Nephron progenitor cell (in vitro differentiated cells): ENCODE measurements at places on chromosomes 6 and 20.

- no peaks in the 10 kb centered on the region for H3K36me3 ChIP-seq
- H3K27ac ChIP-seq: no peak overlapping the region
- no peak overlapping the region for H3K4me3 ChIP-seq
- H3K27me3 ChIP-seq: peaks cover 4% of the 10 kb centered on the region
Measured at GRCh38 chr6:24760210-24760609, 14.5 kb upstream of the GMNN start.

DNA sequence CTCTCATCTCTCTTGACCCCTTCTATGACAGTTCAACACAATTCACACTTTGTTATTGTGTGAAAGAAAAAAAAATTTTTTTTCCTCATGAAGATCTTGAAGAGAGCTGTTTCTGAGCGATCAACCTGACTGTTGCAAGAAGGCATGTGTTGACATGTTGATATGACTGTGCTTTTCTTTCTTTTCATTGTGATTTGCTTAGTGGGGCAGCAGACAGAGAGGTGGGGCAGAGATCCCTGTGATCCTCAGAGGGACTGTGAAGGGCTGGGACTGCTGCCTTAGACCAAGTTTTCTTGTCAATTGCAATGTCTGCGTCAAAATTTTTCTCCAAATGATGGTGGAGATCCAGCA lies 70.8 kb upstream of the IYD start:
- no peak overlapping the region for H3K4me3 ChIP-seq
- peaks cover 16% of the 10 kb centered on the region for H3K36me3 ChIP-seq
- DNase-seq: no peak
- H3K27me3 ChIP-seq: peaks cover 19% of the 10 kb centered on the region

DNA sequence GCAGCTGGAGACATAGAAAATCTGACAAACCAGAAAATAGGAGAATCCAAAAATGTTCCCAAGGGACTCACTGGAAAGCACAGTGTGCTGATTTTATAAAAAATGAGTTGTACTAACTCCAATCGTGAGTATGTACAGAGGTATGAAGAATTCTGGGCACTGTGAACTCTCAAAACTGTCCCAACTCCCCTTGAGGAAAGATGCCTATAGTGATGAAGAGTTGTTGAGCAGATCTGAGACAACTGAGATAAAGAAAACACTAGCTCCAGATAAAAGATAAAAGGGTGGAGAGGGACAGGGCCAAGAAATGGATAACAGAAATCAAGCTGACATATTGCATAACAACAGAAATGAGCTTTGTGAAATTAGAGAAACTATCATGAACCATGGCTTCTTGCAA lies 481.4 kb downstream of the MAFB start:
- H3K4me1 ChIP-seq: peaks cover 29% of the 10 kb centered on the region
- DNase-seq: no peak
- H3K27ac ChIP-seq: no peak overlapping the region
- no peak overlapping the region for H3K4me3 ChIP-seq

- peak overlapping the region; percentile 47 for H3K27ac ChIP-seq
- H3K27me3 ChIP-seq: no peaks in the 10 kb centered on the region
- no peaks in the 10 kb centered on the region for H3K36me3 ChIP-seq
- H3K4me3 ChIP-seq: no peak overlapping the region
- no peaks in the 10 kb centered on the region for H3K4me1 ChIP-seq
- DNase-seq: no peak
Measured at GRCh38 chr6:96162711-96163120, 146.9 kb downstream of the FUT9 start.

DNA sequence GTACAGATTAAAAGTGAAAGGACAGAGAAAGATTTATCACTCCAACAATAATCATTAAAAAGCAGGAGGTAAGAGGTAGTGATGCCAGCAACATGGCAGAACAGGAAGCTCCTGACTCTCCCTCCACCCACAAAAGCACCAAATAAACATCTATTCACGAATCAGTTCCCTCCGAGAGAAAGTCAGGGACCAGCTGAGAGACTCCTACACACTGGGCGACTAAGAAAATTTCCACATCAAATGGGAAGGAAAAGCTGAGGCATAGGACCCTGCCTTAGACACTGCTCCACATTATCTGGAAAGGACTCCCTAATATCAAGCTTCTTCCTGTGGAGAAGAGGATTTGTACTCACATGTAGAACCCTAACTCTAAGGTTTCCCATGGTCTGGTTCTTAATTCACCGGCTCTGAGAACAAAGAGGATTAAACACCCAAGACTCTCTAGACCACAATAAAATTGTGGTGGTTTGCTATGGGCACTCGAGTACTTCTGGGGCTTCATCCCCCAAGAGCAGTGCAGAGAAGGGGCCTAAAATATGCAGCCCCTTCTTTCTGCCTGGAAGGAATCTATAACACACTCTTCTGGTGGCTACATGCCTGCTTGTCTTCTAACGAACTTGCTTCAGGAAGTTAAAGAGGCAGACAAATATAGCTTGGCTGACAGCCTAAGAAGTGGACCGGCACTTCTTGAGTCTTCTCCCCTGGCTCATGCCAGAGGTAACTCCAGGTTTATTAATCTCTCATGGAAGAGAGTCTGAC lies 29.4 kb upstream of the ASF1A start:
- H3K27ac ChIP-seq: no peak overlapping the region
- H3K4me1 ChIP-seq: no peaks in the 10 kb centered on the region
- peaks cover 46% of the 10 kb centered on the region for H3K36me3 ChIP-seq
- DNase-seq: no peak

DNA sequence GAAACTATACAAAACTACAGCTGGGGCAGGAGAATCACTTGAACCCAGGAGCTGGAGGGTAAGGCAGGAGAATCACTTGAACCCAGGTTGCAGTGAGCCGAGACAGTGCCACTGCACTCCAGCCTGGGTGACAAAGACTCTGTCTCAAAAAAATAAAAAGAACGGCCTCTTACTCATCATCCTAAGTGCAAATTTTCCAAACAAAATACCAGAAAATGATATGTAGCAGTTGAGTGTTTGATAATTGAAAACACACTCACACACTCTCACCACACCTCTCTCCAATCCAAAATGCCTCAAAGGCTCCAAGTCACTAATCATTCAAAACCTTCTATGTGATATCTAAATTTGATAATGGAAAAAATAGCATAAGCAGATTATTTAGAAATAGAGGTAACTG lies 198.6 kb upstream of the SHLD1 start:
- no peaks in the 10 kb centered on the region for H3K27me3 ChIP-seq
- H3K4me3 ChIP-seq: no peak overlapping the region
- no peak for DNase-seq
- peaks cover 46% of the 10 kb centered on the region for H3K36me3 ChIP-seq
- H3K27ac ChIP-seq: peak overlapping the region; percentile 64

DNA sequence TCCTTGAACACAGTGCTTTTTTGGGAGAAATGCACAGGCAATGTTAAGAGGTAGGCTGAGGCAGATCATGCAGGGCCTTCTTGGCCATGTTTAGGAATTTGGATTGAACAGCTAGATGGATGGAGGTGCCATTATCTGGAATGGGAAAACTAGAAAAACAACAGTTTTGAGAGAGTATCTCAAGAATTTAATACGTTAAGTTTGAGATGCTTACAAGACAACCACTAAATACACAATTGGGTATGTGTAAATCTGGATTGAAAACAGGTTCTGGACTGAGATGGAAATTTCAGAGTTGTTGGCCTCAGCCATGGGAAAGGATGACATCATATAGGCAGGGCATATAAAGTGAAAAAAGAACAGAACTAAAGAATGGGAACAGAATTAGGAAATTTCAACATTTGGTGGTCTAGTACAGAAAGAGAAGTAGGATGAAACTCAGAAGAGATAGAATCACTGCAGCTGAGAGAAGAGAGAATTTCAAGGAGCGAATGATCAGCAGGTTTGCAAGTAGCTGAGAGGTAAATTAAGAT lies 37.1 kb downstream of the NCOA7 start:
- H3K27ac ChIP-seq: no peak overlapping the region
- no peak for DNase-seq
- peaks cover 2% of the 10 kb centered on the region for H3K4me1 ChIP-seq
- H3K36me3 ChIP-seq: peaks cover 5% of the 10 kb centered on the region
- no peak overlapping the region for H3K4me3 ChIP-seq

- peaks cover 3% of the 10 kb centered on the region for H3K27me3 ChIP-seq
- peaks cover 9% of the 10 kb centered on the region for H3K4me1 ChIP-seq
- H3K27ac ChIP-seq: peak overlapping the region; percentile 25
Measured at GRCh38 chr6:150905769-150906168, 40.3 kb downstream of the MTHFD1L start.

DNA sequence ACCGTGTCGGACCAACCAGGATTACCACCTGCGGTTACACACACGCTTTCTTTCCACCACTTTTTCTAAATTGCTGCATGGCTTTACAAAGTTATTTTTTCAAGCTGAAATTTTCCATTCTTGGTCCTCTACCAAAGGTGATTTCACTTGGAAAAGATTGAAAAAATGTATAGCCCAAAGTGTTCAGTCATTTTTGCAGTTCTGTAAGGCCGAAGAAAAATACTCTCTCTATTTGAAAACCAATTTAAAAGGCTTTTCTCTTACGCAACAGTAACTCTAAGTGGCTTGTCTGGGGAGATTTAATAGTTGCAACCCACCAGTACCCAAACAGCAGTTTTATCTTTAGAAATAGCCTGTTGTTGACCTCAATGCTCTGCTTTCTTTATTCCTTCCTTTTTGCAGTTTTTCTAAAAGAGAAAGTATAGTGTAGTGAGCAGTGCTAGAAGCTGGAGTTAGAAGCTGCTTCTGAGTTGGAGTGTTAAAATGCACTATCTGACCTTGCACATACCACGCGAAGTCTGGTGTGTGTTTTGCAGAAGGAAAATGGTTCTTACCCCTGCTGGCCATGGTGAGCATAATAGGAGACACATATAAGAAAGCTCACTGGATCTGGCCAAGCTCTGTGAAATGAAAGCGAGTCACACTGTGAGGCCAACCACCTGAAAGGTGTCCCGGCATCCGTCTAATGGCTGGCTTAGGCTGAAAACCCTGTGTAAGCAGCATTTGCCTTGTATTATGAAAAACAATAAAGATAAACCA lies 271.6 kb upstream of the PRND start:
- DNase-seq: no peak
- no peak overlapping the region for H3K27ac ChIP-seq
- peaks cover 13% of the 10 kb centered on the region for H3K4me1 ChIP-seq
- H3K27me3 ChIP-seq: peaks cover 5% of the 10 kb centered on the region
- no peaks in the 10 kb centered on the region for H3K36me3 ChIP-seq

DNA sequence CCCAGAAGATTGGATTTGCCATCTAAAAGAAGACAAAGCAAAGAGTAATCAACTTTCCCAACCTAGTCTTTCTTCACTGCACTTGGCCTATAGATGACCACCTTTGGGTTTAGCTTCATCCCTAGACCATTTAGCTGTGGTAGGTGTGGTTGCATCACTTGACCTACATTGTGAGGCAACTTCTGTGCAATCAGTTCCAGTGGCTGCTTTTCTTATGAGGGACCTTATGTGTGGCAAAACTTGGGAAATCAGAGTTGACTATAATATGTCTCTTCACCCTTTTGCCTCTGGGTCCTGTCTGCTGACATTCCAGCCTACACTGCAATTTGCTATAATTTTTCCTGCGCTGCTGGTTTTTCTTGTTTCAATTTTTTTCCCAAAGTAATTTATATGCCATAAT lies 55.2 kb downstream of the PRDM13 start:
- H3K27ac ChIP-seq: no peak overlapping the region
- no peaks in the 10 kb centered on the region for H3K4me1 ChIP-seq
- H3K27me3 ChIP-seq: no peaks in the 10 kb centered on the region
- no peaks in the 10 kb centered on the region for H3K36me3 ChIP-seq

- H3K27ac ChIP-seq: peak overlapping the region; percentile 64
- H3K4me1 ChIP-seq: peaks cover 71% of the 10 kb centered on the region
- no peaks in the 10 kb centered on the region for H3K36me3 ChIP-seq
Measured at GRCh38 chr6:7137335-7138045, 29.7 kb downstream of the RREB1 start.

GRCh38 chr6:37524970-37525318 lies 25.3 kb upstream of the CCDC167 start:
- peaks cover 4% of the 10 kb centered on the region for H3K4me1 ChIP-seq
- H3K27me3 ChIP-seq: peaks cover 76% of the 10 kb centered on the region
- no peaks in the 10 kb centered on the region for H3K36me3 ChIP-seq
- H3K4me3 ChIP-seq: no peak overlapping the region
- no peak overlapping the region for H3K27ac ChIP-seq

GRCh38 chr20:41482647-41483552 lies 116.3 kb upstream of the EMILIN3 start:
- DNase-seq: no peak
- peaks cover 4% of the 10 kb centered on the region for H3K4me1 ChIP-seq
- no peak overlapping the region for H3K4me3 ChIP-seq
- peaks cover 77% of the 10 kb centered on the region for H3K36me3 ChIP-seq
- H3K27ac ChIP-seq: peak overlapping the region; percentile 43

DNA sequence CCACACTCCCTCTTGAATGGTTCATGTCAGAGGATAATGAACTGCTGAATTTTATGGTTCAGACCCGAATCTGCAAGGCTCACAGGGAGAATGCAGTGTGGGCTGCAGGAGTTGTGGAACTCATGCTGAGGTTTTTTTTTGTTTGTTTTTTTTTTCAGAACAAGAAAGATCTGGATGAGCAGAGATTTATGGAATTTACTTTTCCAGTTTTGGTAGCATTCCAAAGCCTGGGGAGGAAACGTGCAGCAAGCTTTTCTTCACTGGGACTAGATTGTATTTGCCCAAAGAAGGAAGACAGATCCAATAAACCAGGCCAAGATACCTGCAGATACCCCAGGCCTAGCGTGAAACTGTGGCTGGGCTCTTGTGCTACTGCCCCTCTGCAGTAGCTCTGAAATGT lies 223.9 kb upstream of the TAB2 start:
- no peaks in the 10 kb centered on the region for H3K27me3 ChIP-seq
- peaks cover 23% of the 10 kb centered on the region for H3K4me1 ChIP-seq
- no peak overlapping the region for H3K27ac ChIP-seq
- no peak for DNase-seq
- no peak overlapping the region for H3K4me3 ChIP-seq
- H3K36me3 ChIP-seq: peaks cover 11% of the 10 kb centered on the region

DNA sequence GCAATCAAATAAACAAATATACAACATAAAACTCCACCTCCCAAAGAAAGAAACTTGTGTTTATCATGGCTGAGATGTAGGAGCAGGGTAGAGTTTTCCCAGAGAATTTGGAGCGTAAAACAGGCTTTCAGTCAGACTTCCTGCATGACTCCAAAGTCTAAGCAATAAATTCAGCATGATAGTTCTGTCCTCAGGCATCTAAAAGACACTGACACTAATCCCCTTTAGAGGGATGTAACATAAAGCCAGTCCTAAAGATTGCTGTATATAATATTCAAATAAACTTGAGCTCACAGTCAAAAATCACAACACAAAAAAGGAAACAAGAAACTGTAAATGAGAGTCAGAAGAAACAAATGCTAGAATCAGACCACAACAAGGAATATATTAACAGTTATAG lies 234.4 kb downstream of the CENPW start:
- H3K4me1 ChIP-seq: peaks cover 14% of the 10 kb centered on the region
- no peak overlapping the region for H3K27ac ChIP-seq
- no peak overlapping the region for H3K4me3 ChIP-seq

- peaks cover 16% of the 10 kb centered on the region for H3K27me3 ChIP-seq
- peak overlapping the region; percentile 30 for H3K27ac ChIP-seq
- peaks cover 46% of the 10 kb centered on the region for H3K4me1 ChIP-seq
Measured at GRCh38 chr6:30570740-30571074, 535 bp upstream of the ABCF1 start.
